CD4-positive, alpha-beta T cell treated with Interleukin-6 at 100 ng/mL for 8 hours (primary cell): ENCODE measurements at places on chromosomes 6 and 20.

DNA sequence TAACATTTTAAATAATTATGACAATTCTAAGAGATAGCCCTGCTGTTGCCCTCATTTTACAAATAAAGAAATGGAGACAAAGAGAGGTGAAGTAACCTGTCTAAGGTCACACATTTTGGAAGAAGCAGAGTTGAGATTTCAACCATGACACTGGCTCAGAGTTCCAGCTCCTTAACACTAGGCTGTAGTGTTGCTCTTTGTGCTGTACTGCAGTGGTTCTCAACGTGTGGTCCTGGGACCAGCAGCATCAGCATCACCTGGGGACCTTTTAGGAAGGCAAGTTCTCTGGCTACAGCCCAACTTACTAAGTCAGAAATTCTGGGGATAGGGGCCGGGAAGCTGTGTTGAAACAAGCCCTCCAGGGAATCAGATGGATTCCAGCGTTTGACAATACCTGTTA is 62.4 kb upstream of the FERMT1 start:
- DNase-seq = no peak

- no peak for DNase-seq
Observed at GRCh38 chr6:25431306-25431974, 152.3 kb downstream of the CARMIL1 start.

DNA sequence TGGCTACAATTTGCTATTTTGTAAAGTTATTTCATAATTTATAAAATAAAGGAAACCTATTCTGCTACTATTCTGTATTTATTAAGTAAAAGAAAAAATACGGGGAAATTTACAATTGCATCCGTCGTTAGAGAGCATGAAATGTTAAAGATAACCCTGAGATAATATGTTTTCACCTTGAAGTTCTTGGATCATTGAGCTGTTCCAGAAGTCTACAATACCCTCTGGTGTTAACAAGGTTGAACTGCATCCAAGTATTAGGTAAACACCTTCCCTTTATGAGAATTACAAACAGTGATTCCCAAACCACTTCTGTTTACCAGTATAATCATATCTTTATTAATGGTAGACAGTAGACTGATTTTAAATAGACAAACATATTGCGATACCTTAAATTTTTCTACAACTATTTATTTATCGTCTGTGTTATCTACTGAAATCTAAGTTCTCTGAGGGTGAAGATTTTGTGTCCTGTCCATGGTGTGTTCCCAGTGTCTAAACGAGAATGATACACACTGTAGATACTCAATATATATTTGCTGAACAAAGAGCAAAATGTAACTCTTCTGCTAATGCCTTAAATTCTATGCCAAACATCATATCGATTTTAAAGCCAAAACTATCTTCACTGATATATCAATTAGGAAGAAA is 28.2 kb downstream of the TBC1D32 start:
- DNase-seq = peak; percentile 2

DNA sequence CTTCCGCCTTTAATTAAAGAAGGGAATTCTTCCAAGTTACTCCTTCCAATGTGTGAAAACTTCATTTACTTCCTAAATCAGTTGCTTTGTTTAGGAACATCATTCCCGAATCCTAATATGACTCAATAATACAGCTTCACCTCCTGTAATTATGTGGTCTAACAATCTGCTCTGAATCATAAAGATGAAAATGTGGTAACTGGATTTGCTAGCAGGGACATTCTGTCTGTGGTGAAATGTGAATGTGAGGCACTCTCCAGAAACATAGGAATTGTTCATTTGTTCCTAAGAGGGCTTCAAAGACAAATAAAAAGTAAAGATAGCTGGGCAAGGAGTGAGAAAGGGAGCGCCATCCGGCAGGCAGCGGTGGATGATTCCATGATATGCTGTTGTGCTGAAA is 678.1 kb downstream of the KIF16B start:
- DNase-seq = no peak

- DNase-seq = no peak
Observed at GRCh38 chr20:11935212-11936154, 17.8 kb downstream of the BTBD3 start.

- no peak for DNase-seq
Observed at GRCh38 chr6:49519660-49520059, 19.9 kb downstream of the GLYATL3 start.

DNA sequence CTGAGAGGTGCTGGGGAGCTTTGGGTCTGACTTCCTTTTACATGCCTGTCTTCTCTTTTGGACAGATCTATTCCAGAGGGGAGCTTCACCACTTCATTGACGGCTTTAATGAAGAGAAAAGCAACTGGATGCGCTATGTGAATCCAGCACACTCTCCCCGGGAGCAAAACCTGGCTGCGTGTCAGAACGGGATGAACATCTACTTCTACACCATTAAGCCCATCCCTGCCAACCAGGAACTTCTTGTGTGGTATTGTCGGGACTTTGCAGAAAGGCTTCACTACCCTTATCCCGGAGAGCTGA is 13.1 kb downstream of the PRDM1 start:
- no peak for DNase-seq

GRCh38 chr6:102701019-102701418 is 1307.5 kb downstream of the GRIK2 start:
- no peak for DNase-seq

DNA sequence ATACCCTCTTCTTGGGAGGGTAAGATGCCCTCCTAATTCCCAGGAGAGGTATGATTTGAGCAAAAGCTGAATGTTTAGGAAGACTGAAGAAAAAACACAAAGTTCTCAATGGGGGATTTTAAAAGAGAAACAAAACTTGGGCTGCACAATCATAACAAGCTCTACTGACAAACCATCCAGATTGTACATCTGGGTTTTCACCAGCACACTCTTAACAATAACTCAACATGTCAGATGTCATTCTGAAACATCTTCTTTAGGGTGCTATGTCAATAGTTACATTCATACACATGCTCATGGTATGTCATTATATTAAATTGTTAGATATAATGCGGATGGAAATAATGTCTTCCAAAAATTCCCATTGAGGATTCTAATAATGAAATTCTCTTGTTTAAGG is 95.1 kb downstream of the ASCC3 start:
- no peak for DNase-seq
